Uterus (tissue), 4 donors: ENCODE measurements at places on chromosomes 6 and 20. TPM values are rescaled to one million over a fixed set of nuclear protein-coding genes. Genes with fewer than 3 reads are reported as not detected.

DNA sequence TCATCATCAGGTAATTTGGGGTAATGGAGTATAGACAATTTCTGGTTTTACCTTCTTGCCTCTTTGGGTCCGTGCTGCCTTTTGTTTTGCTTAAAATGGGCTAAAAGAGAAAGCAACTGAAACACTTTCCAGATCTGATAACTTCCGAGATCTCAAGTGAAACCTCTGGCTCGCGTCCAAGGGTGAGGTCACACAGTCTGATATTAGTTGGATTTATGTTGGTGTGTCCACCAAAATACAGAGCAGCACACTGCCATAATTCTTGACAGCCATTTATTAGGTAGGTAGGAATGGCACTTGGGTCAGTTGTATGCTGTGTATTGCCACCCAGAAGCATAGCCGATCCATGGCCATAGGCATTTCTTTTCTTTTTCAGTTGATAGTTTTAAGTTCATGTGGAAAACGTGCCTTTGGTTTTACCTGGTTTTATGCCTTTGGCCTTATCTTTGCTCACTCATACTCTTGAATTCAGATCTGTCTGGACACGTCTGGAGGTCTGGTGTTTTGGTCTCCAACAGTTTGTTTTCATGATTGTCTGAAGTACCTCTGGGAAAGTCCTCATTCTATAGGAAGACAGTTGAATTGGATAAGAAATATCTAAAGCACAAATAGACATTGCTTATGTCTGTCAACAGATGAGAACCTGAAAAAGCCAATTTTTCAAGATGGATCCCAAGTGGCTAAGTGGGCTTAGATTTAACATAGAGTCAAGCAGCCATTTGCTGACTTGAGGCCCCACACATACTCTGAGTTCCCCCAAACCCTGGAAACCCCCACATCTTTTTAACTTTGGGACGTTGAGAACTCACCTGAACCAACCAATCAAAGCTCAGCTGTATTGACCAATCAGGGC is 320.8 kb downstream of the SOX4 start:
- no peaks in the 10 kb centered on the region for H3K36me3 ChIP-seq
- no peaks in the 10 kb centered on the region for H3K27me3 ChIP-seq
- peaks cover 2% of the 10 kb centered on the region for H3K4me1 ChIP-seq
- peak; percentile 53 for DNase-seq

DNA sequence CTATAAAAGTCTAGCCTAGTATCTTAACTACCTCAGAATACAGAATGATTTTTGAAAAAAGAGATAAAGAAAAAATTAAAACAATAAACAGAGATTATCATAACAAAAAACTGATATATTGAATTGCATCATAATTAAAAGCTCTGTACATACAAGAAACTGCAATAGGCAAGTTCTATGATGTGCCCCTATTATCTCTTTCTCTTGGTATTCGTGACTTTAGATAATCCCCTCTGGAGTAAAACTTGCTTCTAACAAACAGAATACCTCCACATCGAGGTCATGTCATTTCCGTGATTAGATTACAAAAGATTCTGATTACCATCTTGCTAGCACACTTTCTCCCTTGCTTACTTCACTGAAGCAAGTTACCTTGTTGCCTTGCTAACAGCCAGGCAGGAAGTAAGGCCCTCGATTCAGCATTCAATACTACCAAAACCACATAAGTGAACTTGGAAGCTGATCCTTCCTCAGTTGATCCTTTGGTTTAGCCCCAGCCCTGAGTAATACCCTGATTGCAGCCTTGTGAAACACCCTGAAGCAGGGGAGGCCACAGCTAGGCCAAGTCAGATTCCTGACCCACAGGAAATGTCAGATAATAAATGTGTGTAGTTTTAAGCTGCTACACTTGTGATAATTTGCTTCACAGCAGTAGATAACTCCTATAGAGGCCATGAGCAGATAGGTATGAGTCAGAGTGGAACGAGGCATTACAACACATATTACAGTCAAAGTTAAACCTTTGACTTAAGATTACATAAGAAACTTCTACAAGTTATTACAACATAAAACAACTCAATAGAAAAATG is 53.7 kb upstream of the TMX4 start:
- peaks cover 6% of the 10 kb centered on the region for H3K4me1 ChIP-seq
- no peak overlapping the region for H3K4me3 ChIP-seq
- no peaks in the 10 kb centered on the region for H3K36me3 ChIP-seq
- no peak overlapping the region for H3K27ac ChIP-seq
- no peak for DNase-seq

Gene FABP7
- 0.76 TPM for total RNA-seq

Gene SLC22A16
- total RNA-seq: 10.8 TPM

Gene CCN2
- 221 TPM for total RNA-seq

Gene SLC2A10
- total RNA-seq: 32.3 TPM

DNA sequence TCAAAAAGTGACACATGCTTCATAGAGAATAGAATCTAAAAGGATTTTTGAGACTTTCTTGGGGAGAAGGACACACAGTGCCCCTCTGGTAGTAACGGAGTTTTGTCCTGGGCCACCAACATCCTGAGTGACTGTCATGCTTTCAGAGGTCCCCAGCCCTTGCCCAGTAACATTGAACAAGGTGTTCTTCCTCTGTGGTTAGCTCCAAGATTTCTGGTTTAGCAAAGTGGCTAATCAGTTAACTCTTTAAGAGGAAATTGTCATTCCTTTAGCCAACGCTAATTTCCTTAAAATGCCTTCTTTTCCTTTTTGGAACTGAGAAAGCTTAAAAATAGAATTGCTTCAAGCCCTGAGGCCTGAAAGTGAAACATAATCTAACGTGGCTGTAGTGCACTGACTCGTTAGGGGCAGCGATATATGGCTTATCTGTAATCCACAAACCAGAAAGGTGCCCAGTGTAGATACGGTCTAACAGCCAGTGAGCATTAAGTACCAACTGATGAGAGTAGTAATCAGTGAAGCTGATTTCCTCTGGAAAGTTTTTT is 7.8 kb downstream of the E2F3 start:
- H3K4me1 ChIP-seq: no peaks in the 10 kb centered on the region
- no peak for DNase-seq
- no peaks in the 10 kb centered on the region for H3K36me3 ChIP-seq
- H3K27ac ChIP-seq: no peak overlapping the region
- no peaks in the 10 kb centered on the region for H3K27me3 ChIP-seq
